ENCODE measurements at places on chromosomes 12 and 14.

DNA sequence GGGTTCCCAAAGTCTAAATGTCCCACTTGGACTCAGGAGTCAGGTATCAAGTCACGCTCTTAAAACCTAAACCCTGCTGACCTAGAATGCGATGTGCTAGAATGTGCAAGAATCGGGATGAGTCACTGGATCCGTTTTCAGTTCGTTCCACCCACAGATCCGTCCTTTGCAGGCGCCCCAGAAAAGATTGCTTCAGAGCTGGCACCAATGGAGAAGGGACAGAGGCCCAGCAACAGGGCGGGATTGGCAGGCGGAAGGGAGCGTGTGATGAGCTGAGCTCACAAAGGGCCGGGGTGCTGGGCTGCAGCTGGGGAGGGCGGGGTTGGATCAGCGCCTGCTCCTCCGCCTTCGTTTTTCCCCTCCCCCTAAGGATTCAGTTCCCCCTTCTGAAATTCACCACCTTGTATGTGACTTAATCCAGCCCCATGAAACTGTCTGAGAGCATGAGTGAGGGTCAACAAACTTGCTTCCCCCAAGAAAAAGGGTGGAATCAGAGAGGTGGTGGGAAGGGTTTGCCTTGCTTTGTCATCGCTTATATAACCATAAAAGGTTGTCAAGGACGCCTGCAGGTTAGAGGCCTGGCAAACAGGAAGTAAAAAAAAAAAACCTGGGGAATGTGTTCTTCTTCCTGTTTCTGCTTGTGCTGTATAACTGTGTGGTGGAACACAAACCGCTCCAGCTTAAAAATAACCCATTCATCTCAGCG is 2.8 kb upstream of the UBC start:
- DNase-seq: peak; percentile 86

- DNase-seq: no peak
Measured at GRCh38 chr12:123034022-123034541, 53.6 kb downstream of the ARL6IP4 start.

DNA sequence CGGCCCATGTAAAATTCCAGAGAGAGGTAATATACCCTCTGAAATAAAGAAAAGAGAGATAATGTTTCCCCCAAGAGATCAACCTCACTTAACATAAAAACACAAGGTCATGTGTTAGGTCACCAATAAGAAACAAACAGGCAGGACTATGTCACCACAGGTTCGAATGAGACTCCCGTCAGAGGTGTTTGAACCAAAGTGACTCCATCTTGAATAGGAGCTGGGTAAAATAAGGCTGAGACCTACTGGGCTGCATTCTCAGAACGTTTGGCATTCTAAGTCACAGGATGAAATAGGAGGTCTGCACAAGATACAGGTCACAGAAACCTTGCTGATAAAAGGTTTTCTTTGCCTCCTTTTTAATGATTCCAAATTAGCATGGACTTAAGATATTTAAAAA is 6.5 kb downstream of the PYGL start:
- no peak for DNase-seq

GRCh38 chr12:1291601-1292332 is 300.7 kb downstream of the ERC1 start:
- DNase-seq: no peak

DNA sequence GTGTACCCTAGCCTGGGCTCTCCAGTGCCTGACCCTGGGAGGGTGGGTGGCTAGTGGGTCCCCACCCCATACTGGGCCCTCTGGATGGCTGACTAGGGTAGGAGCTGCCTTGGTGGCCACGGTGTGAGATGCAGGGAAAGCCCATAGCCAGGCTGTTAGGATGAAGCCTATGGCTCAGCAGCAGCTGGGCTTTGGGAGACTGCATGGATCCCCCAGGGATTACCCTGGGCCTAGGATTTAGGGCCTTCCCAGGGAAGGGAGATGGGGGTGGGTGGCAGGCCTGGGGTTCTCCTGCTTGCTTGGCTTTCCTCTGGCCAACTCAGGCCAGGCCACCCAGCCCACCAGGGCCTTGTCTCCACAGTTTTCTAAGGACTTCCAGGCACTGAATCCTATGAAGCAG is 6.3 kb downstream of the GSTZ1 start:
- DNase-seq: no peak

GRCh38 chr12:7302266-7302986 is 1.4 kb upstream of the ACSM4 start:
- no peak for DNase-seq

GRCh38 chr12:24360907-24361306 is 411.4 kb upstream of the SOX5 start:
- DNase-seq: no peak
